Upper lobe of left lung (tissue), 6 donors: ENCODE measurements at places on chromosomes 11 and 22. TPM values are rescaled to one million over a fixed set of nuclear protein-coding genes. Genes with fewer than 3 reads are reported as not detected.

- H3K27me3 ChIP-seq = no peaks in the 10 kb centered on the region
- DNase-seq = no peak
- H3K4me3 ChIP-seq = no peak overlapping the region
- H3K27ac ChIP-seq = no peak overlapping the region
- no peaks in the 10 kb centered on the region for H3K4me1 ChIP-seq
These were observed 66.7 kb upstream of the NECTIN1 start for GRCh38 chr11:119795690-119796089.

GRCh38 chr22:26953012-26953883 lies 295.9 kb downstream of the MIAT start:
- H3K4me1 ChIP-seq = no peaks in the 10 kb centered on the region
- no peak overlapping the region for H3K27ac ChIP-seq
- DNase-seq = no peak
- H3K27me3 ChIP-seq = no peaks in the 10 kb centered on the region
- no peaks in the 10 kb centered on the region for H3K36me3 ChIP-seq
- H3K4me3 ChIP-seq = no peak overlapping the region

The HMOX1 gene
- total RNA-seq = 22.0 TPM

DNA sequence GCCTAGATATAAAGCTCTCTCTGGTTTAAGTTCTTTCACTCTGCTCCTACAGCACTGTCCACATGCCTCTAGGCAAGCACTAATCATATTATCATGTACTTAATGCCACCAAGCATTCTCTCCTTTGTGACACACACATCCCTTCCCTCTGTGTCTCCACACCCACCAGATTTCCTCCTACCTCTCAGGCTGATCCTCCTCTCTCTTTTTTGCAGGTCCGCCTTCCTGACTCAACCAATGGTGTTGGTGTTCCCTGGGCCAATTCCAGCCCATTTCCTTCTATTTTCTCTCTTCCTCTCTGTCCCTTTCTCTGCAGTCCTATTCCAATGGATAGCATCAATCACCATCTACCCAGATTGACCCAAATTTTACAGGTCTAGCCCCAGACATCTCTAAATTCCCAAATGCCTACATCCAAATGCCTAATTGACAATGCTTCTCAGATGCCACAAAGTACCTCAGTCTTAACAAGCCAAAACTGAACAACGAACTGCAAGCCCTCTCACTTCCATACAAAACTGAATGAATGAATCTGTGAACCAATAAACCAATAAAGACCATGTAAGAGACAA lies 504 bp upstream of the ZNF215 start:
- no peak overlapping the region for H3K27ac ChIP-seq
- peak overlapping the region; percentile 61 for H3K4me3 ChIP-seq
- H3K27me3 ChIP-seq = no peaks in the 10 kb centered on the region
- DNase-seq = no peak

The PNPLA5 gene
- total RNA-seq = not detected

DNA sequence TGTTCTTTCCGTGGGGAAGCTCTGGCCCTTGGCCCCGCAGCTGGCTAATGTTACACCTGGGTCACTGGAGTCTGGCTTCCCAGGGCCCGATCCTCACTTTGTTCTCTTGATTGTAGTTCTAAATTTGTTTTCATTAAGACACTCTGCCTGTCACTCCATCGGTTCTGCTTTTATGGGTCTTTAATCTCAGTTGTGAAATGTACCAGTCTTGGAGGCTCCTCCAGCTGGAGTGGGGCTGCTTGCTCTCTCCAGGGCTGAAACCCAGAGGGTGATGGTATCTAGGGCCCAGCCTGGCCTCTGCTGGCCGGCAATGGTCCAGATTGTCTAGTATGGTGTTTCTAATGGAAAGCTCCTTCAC lies 352.9 kb downstream of the TENM4 start:
- no peaks in the 10 kb centered on the region for H3K27me3 ChIP-seq
- no peak for DNase-seq
- H3K36me3 ChIP-seq = no peaks in the 10 kb centered on the region
- no peaks in the 10 kb centered on the region for H3K4me1 ChIP-seq
- no peak overlapping the region for H3K4me3 ChIP-seq

The ANO3 gene
- total RNA-seq = 0.52 TPM

The PLAAT2 gene
- 4.5 TPM for total RNA-seq

DNA sequence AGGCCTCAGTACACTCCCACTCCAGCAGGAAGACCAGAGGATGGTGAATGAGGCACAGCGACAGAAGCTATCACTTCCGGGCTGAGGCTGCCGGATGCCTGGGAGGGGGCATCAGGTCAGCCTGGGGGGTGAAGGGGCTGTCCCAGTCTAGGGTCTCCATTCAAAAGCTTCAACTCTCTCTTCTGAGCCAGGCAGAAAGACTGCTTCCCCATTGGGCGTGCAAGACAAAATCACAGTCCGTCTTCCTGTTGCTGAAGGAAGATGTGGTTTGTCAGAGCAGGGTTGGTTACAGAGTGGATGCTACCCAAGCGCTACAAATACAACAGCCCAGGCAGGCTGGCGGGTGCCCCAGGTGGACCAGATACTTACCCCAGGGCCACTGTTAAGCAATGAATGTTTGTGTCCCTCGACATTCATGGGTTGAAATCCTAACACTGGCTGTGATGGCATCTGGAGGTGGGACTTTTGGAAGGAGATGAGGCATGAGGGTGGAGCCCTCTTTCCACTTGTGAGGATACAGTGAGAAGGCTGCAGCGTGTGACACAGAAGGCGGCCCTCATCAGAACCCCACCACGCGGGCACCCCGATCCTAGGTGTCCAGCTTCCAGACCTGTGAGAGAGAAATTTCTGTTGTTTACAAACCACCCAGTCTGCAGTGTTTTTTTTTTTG lies 12.0 kb downstream of the UPK3A start:
- no peaks in the 10 kb centered on the region for H3K36me3 ChIP-seq
- no peak overlapping the region for H3K27ac ChIP-seq
- H3K27me3 ChIP-seq = no peaks in the 10 kb centered on the region
- H3K4me1 ChIP-seq = no peaks in the 10 kb centered on the region
- no peak overlapping the region for H3K4me3 ChIP-seq

The BEST1 gene
- 11.0 TPM for total RNA-seq
